ENCODE measurements at places on chromosomes 4 and X.

DNA sequence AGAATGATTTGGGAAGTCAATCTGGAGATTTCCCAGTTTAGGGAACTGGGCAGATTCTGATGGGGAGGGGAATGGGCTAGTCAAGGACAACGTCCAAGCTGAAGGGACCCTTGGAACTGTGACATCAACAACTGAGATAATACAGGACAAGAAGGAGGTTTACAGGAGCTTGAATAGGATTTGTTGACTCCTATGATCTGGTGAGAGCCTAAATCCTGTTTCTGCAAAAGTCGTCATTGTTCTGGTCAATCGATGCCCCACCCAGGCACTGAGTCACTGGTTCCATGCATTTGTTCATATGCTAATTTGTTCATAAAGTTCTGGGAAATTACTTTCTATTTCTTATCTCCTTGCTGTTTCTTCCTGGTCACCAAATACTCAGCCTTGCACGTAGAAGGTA lies 15.3 kb upstream of the PDGFRA start:
- no peak for DNase-seq

DNA sequence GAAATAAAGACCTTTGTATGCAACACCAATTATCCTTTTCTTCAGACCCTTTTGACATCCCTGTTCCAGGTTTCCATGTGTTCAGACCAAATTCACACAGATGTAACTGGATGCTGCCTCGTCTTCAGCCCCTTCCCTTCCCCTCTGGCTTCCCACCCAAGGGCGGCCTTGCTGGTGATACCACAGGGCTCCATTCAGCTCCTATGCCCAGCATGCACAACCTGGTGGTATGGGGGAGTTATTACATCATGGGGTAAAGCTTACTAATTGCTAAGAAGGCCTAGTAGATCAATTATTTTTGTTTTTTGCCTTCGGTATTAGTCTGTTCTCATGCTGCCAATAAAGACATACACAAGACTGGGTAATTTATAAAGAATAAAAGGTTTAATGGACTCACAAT lies 317.0 kb upstream of the CXXC4 start:
- no peak for DNase-seq

GRCh38 chr4:23091711-23092110 lies 399.0 kb downstream of the GBA3 start:
- DNase-seq = no peak

- DNase-seq = no peak
These were observed 38.3 kb downstream of the MECP2 start for GRCh38 chrX:154059231-154059630.

DNA sequence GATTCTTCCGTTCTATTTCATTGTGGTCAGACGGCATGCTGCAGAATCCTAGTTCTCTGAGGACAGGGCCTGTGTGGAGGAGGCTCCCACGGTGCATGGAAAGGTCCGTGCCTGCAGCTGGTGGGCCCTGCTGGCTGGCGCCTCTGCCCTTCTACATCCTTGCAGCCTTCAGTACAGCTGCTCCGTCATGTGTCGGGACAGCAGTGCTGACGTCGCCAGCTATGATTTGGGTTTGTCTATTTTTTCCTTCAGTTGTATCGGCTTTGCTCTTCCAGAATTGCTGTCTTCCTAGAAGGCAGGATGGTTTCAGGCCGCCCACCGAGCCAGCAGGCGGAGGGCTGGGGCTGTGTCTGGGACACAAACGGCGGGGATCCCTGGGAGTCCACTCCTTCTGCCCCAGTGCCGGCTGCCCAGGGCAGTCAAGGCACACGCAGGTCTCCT lies 32.1 kb upstream of the CPLX1 start:
- no peak for DNase-seq

DNA sequence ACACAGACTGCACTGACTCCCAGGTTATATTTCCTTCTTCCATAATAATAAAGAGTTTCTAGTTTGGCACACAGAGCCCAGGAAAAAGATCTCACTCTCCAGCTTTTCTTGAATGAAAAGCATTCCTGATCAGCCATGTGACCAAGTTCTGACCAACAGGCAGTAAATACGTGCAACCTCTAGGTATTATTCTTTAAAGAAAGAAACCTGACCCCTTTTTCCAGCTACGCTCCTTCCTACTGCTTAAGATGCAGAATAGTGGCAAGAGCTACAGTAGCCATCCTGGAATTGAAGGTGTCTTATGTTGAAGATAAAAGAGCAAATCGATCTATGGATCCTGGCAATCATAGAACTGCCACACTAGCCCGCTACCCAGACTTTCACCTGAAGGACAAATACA lies 76.7 kb downstream of the LRBA start:
- DNase-seq = no peak

- DNase-seq = no peak
These were observed 69.2 kb downstream of the STK32B start for GRCh38 chr4:5120468-5120867.

DNA sequence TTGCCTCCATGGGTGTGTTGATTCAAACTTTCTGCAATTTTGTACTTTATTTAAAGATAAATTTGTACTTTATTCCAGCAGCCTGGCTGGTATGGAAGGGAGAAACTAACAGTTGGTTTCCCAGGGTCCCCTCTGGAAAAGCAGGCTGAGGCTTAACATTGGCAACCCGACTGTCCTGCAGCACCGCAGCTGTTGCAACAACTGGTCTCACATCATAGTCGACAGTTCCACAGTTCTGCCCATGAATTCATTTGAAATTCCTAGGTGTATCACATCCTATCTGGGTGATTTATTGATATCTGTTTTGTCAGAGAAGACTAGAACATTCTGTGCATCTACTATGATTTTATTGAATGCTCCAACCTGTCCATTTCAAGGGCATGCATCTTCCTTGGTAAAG lies 98.8 kb upstream of the GATB start:
- DNase-seq = no peak

DNA sequence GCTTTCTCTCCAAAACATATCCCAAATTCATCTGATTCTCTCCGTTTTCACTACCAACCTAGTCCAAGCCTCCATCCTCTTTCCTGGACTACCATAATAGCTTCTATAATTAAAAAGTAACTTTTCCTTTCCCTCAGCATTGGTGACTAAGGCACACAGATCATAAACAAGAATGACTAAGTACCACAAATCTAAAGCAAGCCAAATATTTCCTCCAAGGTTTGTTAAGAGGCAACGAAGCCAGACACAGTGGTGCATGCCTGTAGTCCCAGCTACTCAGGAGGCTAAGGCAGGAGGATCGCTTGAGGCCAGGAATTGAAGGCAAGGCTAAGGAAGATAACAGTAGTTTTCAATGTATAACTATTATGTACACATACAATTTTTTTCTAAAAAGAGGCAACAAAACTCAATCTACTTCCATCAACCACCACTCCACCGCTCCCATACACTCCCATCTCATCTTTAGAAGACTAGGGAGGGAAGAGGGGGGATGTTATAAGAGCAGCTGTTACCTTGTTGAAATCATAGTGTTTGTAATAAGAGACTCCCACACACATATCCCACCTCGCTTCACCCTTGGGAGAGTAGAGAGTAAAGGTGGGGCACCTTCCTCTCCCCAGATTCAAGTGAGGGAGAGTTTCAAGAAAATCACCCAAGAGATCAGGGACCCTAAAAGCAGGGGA lies 4.2 kb upstream of the JCHAIN start:
- no peak for DNase-seq

- DNase-seq = no peak
These were observed 82.4 kb upstream of the PACRGL start for GRCh38 chr4:20617678-20618396.

GRCh38 chr4:71860643-71861042 lies 76.8 kb upstream of the GC start:
- DNase-seq = no peak

GRCh38 chr4:98908182-98908581 lies 20.8 kb downstream of the EIF4E start:
- DNase-seq = no peak

- DNase-seq = no peak
These were observed 4.6 kb downstream of the MAGIX start for GRCh38 chrX:49166914-49167739.

DNA sequence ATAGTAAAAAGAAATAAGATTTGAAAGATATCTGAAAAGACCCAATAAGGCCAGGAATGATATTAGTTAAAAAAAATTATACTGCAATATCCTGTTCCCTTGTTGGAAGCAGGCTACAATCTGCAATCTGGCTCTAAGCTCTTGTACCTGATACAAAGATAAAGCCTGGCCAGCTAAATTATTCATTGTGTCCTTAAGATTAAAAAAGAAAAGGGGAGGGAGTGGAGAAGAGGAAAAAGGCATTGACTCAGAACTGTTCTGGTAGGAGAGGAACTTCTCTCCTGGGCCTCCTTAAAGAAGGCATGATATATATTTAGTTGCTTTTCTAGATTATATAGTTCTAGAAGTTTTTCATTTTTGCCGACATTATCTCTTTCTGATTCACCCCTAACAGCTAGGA lies 46.7 kb downstream of the IRF2 start:
- DNase-seq = no peak

- DNase-seq = no peak
These were observed 21.0 kb upstream of the BCORL1 start for GRCh38 chrX:129961180-129962083.

DNA sequence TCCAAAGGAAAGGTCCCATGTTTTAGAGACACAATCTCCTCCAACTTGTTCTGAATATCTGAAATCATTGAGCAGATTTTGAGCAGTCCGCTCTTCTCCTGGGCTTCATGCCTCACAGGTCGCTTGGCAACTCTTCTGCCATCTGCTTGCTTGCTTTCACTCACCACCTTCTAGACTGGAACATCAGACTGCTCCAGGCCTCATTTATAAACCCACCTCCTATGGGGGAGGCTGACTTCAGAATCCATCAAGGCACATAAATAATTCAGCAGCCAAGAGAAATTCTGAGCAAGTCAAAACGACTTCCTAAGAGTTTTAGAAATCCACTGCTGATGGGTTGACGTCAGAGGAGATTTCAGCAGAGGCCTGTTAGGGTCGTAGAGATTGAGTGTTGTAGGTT lies 64.1 kb downstream of the FAM184B start:
- no peak for DNase-seq

- DNase-seq = no peak
These were observed 107.3 kb upstream of the RAI2 start for GRCh38 chrX:17968367-17968766.

- no peak for DNase-seq
These were observed at the start of gene C1QTNF7 for GRCh38 chr4:15427701-15428100. Gene C1QTNF7, plus strand, starts transcription at chr4:15428033. Its CDS starts 7,711 bp downstream, at chr4:15435744.

DNA sequence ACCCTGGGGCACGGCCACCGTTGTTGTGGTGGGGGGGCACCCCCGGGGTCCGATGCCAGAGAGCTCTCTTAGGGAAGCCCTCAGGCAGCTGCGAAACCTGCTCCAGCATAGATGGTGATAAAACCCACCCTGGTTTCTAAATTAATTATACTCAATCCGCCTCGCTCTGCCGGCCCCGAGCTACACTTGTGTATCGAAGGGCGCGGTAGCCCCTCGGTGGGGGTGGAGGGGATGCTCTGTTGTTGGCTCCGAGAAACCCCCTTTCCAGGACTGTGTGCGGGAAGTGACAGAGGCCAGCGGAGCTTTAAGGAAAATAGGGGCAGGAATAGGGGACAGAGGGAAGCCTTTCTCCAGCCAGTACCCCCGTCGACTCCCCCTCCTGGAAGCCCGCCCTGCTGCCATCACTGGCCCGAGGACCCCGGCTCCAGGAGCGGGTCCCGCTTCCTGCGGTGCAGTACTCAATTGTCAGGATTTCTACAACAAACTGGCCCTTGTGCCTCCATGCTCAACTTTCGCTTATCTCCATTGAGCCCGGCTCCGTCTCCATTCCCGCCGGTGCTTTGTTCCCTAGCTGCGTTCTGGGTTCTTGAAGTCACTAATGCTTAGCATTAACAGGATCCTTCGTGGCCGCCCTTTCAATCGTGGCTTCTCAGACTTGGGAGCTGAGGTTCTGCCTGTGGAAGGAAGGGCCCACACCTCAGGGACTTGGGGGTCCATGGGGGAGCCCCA lies 408.2 kb downstream of the BCOR start:
- no peak for DNase-seq

- no peak for DNase-seq
These were observed 286.4 kb downstream of the USP46 start for GRCh38 chr4:52372747-52373146.

DNA sequence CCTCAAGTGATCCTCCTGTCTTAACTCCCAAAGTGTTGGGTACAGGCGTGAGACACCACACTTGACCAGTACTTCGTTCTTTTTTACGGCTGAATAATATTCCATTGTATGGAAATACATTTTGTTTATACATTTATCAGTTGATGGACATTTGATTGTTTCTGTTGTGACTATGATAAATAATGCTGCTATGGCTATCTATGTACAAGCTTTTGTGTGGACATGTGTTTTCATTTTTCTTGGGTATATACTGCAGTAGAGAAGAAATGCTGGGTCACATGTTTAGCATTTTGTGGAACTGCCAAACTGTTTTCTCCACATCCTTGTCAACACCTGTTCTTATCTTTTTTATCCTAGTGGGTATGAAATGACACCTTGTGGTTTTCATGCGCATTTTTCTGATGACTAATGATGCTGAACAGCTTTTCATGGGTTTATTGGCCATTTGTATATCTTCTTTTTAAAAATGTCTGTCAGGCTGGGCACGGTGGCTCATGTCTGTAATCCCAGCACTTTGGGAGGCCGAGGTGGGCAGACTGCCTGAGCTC lies 37.3 kb downstream of the SAT1 start:
- DNase-seq = no peak

- DNase-seq = no peak
These were observed 36.9 kb downstream of the NR3C2 start for GRCh38 chr4:148405161-148405893.

GRCh38 chrX:143319526-143319925 lies 197.7 kb downstream of the SPANXN3 start:
- no peak for DNase-seq

DNA sequence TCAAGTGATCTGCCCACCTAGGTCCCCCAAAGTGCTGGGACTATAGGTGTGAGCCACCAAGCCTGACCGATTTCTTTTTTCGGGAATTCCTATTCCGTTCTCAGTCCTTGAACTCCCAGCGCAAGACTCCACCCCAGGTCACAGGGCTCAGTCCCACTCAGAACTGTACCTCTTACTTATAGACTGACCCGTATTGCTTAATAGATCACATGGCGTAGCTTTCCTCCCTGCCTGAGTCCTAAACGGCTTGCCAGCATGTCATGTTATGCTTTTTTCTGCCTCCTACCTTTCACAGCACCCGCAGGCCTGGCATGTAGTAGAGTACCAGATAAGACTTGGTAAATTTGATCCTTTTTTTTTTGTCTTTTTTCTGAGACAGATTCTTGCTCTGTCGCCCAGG lies 22.4 kb downstream of the SAT1 start:
- DNase-seq = no peak

GRCh38 chrX:15416133-15416993 lies 32.1 kb upstream of the VEGFD start:
- no peak for DNase-seq

GRCh38 chr4:82524570-82525152 lies 37.1 kb downstream of the TMEM150C start:
- DNase-seq = no peak

GRCh38 chr4:133149932-133150471 lies 908 bp downstream of the PCDH10 start:
- DNase-seq = no peak

- DNase-seq = no peak
These were observed 76.1 kb downstream of the SORBS2 start for GRCh38 chr4:185735866-185736400.

Measured in stimulated activated CD4-positive, alpha-beta T cell treated with anti-CD3 and anti-CD28 coated beads, Interleukin-1b, Interleukin-23, amount 100 ng/mL, for 1 hour (primary cell).